SW 1271 (cell line): ENCODE measurements at places on chromosomes 6 and 20.

DNA sequence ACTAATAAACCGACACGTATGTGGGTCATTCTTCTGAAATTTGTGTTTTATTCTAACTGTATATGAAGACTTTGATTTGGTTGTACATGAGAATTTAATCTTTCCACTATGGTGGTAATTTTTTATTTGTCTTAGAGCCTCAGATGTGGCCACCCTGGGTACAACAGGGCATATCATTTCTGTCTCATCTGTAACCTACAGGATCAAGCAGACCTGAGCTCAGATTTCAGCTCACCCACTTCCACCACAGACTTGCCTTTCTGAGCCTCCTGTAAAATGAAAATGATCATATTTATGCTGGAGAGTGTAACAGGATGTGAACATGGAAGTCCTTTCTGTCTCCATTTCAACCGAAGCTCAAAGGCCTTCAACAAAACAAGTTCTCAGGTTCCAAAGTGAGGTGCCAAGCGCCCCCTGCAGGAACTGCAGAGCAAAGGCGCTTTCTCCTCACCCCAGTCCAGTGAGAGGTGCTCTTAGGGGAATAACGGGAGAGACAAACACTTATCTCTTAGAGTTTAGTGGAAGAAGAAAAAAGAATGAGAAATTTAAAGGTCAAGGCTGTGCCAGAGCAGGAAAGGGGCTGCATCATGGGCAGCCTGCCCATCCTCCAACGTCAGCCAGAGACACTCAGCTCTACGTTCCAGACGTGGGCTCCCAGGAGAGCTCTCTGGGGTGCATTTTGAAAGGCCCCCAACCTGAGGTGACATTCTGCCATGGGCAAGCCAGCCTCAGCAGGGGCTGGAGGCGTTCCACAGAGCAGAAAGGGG lies 23.0 kb upstream of the CD24 start:
- DNase-seq: no peak

DNA sequence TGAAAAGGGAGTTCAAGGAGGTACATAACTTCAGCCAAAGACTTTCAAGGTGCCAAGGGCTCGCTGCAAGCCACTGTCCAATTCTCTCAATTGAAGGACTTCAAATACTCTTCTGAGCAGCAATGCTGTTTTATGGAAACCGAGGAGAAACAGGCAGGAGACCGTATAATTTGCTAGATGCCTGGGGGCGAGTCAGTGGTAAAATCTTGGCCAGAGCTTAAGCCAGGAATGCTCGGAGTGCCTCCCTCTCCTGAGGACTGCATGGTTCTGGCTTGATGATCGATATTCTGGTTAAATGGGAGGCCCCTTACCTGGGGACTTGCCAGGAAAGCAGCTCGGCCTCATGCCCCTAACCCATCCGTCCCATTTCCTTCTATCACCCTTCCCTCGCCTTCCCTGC lies 35.8 kb upstream of the NOP56 start:
- no peak for DNase-seq

GRCh38 chr6:148382861-148383260 lies 40.2 kb downstream of the SASH1 start:
- no peak for DNase-seq

DNA sequence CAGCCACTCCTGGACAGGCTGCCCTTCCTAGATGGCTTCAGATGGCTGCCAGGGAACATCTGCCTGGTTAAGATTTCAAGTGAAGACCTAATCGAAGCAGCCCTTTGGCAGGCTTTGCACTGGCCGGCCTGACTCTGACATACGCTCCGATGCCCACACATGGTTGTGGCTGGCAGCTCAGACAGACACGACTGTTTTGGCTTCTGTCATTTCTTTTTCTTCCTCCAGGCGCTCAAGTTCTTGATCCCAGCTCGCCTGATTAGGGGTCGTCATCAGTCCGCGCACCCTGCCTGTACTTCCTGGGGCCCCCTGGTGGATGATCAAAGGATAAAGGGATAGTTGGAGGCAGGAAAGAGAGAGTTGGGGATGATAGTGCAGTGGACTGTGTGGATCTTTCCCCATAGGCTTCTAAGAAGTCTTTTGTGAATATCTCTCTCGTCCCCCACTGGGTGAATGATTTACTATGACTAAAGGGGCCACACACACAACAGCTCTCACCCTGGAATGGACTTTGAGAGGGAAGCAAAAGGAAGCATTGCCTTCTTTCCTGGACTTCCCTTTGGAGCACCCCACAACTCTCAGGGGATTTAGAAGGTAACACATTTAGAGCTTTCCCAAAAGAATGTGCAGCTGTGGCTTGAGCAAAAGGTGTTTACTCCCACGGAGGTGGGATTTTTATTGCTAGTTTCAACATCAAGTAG lies 21.4 kb upstream of the TRAM2 start:
- no peak for DNase-seq

- DNase-seq: no peak
These were observed 32.7 kb downstream of the CD109 start for GRCh38 chr6:73728548-73729205.

- DNase-seq: peak; percentile 21
These were observed 31.1 kb downstream of the PLG start for GRCh38 chr6:160733050-160733646.

- DNase-seq: no peak
These were observed 41.3 kb upstream of the PLCB4 start for GRCh38 chr20:9027626-9028025.

DNA sequence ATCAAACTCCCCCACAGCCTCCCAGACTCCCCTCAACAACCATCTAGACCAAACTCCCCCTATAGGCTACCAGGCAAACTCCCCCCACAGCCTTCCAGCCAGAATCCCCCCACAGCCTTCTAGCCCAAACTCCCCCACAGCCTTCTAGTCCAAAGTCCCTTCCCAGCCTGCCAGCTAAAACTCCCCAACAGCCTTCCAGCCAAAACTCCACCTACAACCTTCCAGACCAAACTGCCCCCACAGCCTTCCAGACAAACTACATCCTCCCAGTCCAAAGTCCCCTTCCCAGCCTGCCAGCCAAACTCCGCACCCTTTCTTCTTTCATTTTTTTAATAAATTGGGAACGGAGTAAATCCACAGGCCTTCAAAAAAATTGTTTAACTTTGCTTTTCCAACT lies 37.4 kb upstream of the SYNDIG1 start:
- no peak for DNase-seq

- no peak for DNase-seq
These were observed 96.2 kb downstream of the JARID2 start for GRCh38 chr6:15342114-15342513.

DNA sequence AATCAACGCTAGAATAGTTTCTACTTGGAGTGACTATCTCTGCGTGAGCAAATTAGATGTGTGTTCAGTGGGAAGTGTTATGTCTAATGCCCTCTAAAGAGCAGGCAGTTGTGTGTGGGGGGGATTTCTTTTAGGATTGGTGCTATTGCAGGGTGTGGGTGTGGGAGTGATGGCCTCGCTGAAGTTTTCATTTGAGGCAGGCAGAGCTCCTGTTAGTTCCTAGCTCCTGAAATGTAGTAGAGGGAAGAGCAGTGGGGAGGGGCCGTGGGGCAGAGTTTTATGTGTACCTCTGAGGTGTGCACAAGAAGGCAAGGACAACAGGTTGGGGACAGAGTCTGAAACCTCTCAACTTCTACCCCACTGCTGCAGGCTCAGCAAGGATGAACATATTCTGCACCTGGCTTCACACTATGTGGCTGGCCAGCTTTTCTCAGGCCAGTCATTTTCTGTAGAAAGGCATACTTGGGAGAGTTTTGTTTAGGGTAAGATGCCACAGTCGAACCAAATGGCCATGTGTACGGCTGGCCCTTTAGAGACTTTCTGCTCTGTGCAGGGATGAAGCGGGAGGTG lies 229.2 kb upstream of the SUPT3H start:
- no peak for DNase-seq

DNA sequence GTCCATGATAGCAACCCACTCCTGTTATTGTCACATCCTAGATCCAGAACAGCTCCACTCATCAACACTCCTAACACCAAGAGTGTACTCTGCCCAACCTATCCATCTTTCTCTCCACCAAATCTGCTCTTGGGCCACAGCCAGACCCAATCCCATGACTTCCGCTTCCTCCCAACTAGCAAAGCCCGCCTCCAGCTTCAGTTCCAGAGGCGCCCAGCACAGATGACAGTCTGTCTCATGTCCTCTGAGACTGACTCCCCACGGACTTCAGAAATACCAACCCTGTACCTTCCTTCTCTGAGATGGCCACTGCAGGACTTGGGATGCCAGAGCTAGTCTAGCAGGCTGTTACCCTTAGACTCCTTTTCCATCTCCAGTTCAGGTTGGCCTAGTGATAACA lies 48.6 kb downstream of the DTNBP1 start:
- DNase-seq: no peak

GRCh38 chr6:147986846-147987245 lies 355.8 kb upstream of the SASH1 start:
- no peak for DNase-seq

DNA sequence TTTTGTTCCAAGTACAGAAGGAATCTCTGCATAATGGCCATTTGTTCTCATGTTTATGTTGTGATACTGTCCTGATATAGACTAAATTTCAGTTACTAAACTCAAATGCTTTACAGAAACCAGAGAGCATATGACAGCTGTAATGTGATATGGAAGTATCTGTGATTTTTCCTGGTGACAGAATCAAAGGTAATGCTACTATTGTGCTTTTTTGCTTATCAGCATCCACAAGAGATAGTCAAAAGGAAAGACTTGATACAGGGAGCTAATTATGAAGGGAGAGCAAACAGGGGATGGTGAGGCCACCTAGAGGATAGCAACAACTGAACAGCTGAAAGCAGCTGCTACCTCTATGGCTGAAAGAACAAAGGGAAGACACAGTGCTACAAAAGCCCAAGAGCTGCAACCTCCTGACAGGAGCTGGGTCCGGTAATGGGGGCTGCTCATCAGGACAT lies 181.4 kb downstream of the PHF3 start:
- DNase-seq: no peak

DNA sequence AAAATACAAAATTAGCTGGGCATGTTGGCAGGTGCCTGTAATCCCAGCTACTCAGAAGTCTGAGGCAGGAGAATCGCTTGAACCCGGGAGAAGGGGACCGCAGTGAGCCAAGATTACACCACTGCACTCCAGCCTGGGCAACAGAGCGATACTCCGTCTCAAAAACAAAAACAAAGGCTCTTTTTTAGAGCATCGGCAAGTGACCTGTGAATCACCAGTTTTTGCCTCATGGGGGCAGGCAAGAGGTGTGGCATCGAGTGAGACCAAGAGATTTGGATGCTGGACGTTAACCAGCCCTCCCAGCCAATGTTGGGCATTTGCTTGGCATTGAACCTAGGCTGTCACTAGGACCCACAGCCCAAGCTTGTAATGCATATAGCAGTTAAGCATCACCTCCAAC lies 14.6 kb upstream of the CDK5RAP1 start:
- no peak for DNase-seq

GRCh38 chr20:63014710-63015109 lies 7.9 kb upstream of the BHLHE23 start:
- no peak for DNase-seq

DNA sequence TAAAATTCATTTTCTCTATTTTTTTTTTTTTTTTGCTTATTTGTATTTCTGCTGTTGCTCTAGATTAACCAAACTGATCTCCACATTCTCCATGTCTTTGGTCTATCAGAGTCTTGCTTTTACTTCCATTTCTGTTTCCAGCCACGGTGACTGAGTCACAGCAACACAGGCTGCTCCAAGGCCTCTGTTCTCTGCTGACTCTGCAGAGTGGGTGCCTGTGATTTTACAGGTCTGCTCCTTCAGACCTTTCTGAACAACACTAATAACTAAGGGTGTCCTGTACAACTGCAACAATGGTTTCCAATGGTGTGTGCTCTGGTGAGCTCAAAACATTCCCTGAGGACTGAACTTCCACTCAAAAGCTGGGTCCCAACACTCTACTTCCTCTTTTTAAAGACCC lies 102.3 kb upstream of the BMP2 start:
- no peak for DNase-seq

DNA sequence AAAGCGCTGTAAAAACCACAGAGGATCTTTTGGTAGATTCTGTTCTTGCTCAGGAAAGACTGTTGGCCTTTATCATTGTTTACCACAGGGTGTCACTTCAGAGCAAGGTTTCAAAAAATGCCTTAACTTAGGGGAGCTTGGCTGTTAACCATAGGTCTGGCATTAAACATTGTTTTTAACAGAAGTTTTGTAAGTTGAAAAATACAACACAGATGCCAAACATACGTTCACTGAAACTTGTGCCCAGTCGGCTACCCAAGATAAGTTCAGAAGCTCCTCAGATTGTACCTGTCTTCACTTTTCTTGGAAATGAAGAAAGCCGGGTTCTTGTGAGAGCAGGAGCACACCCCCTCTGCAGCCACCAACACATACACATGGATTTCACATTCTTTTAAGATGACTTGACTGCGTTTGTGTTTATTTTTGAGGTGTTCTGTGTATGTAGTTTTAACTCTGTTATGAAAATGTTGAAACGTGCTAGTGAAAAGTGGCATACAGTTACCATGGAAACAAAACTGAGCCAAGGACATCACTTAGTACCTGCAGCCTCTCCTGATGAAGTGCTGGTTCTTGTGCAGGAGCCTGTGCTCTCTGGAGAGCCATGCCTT lies 64.9 kb downstream of the SYCP2L start:
- peak; percentile 55 for DNase-seq

DNA sequence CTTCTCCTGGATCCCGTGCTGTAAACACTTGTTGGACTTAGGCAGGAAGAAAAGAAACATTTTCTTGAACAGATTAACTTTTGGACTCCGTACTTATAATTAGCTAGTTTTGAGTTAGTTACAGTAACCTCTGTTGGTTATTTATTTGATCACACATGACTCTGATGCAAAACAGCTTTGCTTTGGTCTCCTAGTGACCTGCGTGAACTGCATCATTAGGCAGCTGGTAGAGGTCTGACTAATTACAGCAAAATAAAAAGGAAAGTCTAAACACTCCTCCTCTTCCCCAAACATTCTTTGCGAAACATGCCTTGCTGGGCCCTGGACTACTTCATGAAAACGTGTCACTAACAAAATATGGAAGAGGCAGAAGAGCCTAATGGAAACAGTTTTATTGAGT lies 61.1 kb upstream of the ZFP64 start:
- no peak for DNase-seq

DNA sequence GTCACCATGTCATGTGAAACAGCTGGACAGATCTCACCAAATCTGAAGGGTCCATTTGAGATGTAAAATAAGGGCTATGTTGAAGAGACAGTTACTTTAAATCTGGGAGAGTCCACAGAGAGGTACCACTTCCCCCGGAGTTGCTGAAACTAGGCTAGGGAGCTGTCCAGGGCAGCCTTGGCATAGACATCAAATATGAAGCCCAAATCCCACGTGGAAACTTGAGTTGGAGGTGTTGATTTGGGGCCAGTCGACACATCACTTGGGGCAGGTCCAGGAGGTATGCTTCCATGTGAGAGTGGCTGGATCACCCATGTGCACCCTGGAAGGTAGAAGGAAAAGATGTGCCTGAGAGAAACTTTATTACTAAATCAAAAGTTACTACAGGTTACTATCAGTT lies 12.0 kb upstream of the SERPINB9 start:
- DNase-seq: no peak

DNA sequence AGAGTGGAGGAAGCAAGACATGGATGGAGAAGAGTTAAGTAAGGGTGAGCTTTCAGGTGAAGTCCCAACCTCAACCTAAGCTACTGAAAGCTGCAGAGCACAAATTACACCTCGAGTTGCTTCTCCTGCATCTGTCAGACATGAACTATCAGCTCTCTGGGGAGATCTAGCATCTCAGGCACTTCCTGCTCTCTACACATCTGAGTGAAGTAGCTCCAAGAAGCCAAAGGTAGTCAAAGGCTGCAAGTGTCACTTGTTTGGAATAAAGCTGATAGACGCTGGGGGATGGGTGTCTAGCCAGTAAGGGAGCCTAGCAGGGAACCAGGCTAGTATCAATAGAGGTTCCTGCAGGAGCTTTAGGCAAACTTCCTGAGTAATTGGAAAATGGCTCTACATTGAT lies 228.0 kb downstream of the PLCB1 start:
- no peak for DNase-seq

- DNase-seq: no peak
These were observed 46.5 kb downstream of the SESN1 start for GRCh38 chr6:109048176-109048575.
